ENCODE measurements at places on chromosomes 4 and X. TPM values are rescaled to one million over a fixed set of nuclear protein-coding genes. Genes with fewer than 3 reads are reported as not detected.

- DNase-seq = peak; percentile 59
These were observed 51.9 kb upstream of the XIAP start for GRCh38 chrX:123807835-123808416.

Gene PARM1
- 1.4 TPM for polyA plus RNA-seq

DNA sequence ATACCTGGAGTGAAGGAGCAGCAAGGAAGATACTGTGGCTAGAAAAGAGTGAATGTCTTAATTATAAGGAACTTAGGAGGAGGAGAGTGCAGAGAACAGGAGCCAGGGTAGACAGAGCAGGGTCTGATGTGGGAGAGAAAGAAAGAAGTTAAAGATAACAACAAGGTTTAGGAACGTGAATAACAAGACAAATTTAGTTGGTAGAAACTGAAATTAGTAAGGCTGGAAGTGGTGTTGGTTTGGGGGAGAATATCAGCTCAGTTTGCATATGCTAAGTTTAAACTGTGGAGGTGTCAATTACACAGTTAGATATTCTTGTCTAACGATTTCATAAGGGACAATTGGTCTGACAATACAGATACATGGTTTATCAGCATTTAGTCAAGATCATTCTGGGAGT, 1123.7 kb upstream of the PABPC4L start:
- no peak for DNase-seq

- DNase-seq = no peak
These were observed 49.6 kb downstream of the KIT start for GRCh38 chr4:54707406-54707805.

GRCh38 chrX:116172976-116173375, 2.4 kb downstream of the AGTR2 start:
- no peak for DNase-seq

Gene FAM9B
- polyA plus RNA-seq = not detected

- no peak for DNase-seq
These were observed 203.5 kb upstream of the TET2 start for GRCh38 chr4:104942990-104943743.

GRCh38 chr4:70236125-70236524, 6.3 kb upstream of the CSN3 start:
- DNase-seq = peak; percentile 8

DNA sequence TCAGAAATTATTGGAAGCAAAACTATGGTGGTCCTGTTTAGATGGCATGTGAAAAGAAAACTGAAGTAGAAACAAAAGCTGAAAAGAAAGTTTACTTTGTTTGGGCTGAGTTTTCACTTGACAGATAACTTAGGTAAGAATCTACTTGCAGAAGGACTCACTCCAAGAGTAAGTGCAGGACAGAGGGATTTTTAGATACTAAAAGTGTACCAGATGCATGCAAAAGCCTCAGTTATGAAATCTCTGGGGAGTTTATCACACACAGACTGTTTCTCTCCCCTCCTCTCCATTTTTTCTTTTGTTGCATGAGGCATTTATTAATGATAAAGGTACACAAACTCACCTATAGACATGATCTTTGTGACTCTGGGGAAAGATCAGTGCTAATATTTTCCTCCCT, 127.5 kb upstream of the GIMD1 start:
- DNase-seq = no peak

GRCh38 chr4:123826896-123827295, 430.3 kb downstream of the SPRY1 start:
- DNase-seq = no peak

- peak; percentile 70 for DNase-seq
These were observed 44.8 kb downstream of the RPS6KA3 start for GRCh38 chrX:20221902-20222301.

Gene NAP1L3
- polyA plus RNA-seq = not detected

DNA sequence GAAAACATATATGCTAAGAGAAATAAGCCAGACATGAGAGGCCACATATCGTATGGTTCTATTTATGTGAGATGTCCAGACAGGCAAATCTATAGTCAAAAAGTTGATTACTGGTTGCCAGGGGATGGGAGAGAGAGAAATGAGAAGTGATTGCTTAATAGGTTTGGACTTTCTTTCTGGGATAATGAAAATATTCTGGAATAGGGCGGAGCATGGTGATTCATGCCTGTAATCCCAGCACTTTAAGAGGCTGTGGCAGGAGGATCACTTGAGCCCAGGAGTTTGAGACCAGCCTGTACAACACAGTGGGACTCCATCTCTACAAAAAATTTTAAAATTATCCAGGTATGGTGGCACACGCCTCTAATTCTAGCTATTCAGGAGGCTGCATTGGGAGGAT, 22.4 kb downstream of the RBM47 start:
- DNase-seq = no peak

Gene GLRB
- polyA plus RNA-seq = 1.2 TPM

DNA sequence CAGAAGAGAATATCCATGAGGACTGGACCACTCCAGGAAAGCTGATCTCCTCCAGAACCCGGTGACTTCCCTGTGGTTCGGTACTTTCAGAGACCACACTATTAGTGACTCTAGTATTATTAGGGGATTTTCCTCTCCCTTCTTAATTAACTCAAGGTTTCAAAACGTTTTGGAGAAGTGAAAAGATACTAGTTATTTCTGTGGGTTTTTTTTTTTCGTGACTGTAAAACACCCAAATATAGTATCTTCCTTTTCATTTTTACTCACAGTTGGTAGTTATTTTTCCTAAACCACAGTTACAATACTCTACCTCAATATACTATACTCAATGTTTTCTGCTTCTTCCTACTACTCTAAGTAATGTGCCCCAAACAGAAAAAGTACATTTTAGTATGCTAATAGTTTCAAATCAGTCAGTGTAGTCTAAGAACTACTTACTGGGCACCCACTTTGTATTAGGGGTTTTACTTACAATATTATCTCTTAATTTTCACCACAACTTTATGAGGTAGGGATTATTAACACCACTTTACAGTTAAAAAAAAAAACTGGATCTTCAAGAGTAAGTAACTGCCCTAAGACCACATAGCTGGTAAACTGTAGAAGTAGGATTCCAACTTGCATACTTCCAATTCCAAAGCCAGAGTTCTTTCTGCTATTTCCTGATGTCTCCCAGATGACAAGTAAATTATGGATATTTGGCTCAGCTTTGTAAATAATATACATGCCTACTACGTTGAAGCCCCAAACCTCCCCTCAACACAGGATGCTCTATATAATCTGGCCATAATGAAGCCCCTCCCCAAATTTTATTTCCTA, 45.0 kb downstream of the SLC9A7 start:
- DNase-seq = no peak

DNA sequence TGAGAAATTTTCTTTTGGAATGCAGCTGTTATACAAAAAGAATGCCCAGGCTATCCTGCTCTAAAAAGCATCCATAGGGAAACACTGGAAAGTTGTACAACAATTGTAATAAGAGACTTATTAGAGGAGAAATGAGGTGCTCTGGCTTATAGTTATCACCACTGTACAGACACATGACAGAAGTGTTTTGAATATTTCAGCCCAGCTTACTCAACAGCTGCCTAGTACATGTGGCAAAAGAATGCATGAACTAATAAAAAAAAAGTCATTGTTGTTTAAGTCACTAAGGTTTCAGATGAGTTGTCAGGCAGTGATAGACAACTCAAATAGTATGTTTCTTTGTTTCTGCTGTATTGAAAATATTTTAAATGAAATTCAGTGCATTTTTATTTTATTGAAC, 307.7 kb downstream of the GPM6A start:
- DNase-seq = no peak

- no peak for DNase-seq
These were observed 41.2 kb downstream of the TNIP2 start for GRCh38 chr4:2714918-2715317.

- no peak for DNase-seq
These were observed 507.4 kb downstream of the C4orf33 start for GRCh38 chr4:129603241-129603931.

GRCh38 chr4:1572010-1572385, 112.1 kb downstream of the FAM53A start:
- no peak for DNase-seq

Gene EIF4E
- 34.3 TPM for polyA plus RNA-seq

DNA sequence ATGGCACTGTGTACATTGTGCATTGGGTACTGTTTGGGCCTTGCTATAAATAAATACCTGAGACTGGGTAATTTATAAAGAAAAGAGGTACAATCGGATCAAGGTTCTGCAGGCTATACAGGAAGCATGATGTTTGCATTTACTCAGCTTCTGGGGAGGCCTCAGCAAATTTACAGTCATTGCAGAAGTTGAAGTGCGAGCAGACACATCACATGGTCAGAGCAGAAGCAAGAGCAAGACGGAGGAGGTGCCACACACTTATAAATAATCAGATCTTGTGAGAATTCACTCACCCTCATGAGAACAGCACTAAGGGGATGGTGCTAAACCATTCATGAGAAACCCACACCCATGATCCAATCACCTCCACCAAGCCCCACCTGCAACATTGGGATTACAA, 505.0 kb downstream of the ARAP2 start:
- DNase-seq = no peak

GRCh38 chr4:133151691-133152329, 2.7 kb downstream of the PCDH10 start:
- DNase-seq = peak; percentile 20

DNA sequence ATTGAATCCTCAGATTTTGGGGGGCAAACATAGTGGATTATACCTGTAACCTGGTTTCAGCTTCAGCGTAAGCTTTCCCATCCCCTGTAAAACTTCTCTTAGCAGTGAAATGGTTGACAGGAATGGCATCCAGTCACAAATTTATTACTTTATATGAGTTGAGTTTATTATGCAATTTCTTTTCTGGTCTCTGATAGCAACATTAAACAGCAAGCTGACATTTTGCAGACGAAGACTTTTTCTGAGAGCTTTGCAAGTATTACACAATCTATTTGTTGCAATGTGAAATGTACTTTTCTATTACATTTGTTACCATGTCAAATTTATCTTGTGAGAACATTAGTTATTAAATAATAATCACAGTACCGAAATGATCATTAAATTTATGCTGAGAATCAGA, 60.6 kb downstream of the GSPT2 start:
- peak; percentile 5 for DNase-seq

Gene PABPC4L
- not detected for polyA plus RNA-seq

Gene CXCL3
- not detected for polyA plus RNA-seq

DNA sequence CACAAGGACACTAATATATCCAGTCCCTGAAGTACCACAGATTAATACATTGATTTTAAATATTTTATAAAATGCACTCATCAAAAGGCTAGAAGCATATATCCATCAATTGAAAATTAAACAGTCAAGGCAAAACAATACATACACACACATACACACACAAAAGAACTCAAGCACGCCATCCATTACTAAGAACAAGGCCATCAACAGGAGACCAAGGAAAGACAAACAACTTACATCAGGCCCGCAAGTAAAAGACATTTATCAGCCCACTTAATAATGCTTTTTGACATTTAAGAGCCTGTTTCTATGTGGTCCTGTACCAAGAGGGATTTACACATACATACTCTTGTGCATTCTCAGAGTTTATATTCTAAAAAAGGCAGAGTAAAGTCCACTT, 50.0 kb upstream of the ZNF827 start:
- no peak for DNase-seq

Gene SSX2B
- not detected for polyA plus RNA-seq

Gene CFI
- polyA plus RNA-seq = 6.5 TPM

DNA sequence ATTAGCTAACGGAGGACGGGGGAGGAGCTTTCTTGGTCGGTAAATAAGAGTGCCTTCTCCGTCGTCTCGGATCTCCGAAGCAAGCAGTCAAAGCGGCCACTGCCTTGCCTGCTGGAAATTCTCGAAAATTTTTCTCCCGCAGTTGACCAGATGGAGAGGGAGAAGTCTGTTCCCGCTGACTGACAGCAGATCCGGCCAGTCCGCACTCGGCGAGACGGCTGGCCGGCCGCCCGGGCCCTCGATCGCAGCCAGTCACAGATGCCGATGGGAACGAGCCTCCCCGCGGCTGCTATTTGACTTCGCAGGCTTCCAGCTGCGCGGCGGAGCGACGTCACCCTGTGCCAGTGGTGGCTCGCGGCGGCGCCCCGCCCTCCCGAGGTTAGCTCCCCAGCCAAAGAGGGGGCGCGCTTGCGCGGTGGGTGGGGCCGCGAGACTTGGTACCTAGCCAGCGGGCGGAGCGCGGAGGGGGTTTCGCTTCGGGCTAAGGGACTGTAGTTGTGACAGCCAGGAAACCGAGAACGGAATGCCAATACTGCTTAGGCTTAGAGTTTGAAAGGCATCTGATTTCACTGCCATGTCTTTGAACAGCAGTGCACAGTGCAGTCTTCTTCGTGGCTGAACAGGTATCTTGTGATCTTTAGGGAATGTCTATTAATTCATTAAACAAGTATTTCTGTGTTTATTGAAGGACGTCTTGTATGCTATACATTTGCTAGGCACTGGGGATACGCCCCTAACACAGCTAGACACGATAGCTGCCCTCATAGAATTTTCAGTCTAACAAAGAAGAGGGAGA, at the start of gene PPM1K:
Gene PPM1K, minus strand, starts transcription at position 123 of the 796 bp plus-strand sequence. CDS start 5,978 bp downstream, outside the sequence.
- DNase-seq = peak; percentile 98

DNA sequence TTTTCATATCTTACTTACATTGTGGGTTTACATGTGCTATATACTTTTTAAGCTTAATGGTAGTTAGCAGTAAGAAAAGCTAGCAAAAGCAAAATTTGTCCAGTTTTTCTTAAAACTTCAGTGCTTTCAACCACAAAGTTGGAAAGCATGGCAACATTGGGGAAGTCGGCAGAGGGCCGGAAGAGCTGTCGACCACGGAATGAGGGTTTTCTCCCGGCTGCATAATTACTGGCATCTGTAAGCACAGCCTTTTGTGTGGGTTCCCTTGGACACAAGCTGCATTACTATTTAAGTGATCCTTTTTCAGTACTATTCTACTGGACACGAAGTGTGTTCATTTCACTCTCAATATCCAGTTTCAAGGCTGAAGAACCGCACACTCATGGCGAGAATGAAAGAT, 560.4 kb downstream of the ANKRD50 start:
- no peak for DNase-seq

DNA sequence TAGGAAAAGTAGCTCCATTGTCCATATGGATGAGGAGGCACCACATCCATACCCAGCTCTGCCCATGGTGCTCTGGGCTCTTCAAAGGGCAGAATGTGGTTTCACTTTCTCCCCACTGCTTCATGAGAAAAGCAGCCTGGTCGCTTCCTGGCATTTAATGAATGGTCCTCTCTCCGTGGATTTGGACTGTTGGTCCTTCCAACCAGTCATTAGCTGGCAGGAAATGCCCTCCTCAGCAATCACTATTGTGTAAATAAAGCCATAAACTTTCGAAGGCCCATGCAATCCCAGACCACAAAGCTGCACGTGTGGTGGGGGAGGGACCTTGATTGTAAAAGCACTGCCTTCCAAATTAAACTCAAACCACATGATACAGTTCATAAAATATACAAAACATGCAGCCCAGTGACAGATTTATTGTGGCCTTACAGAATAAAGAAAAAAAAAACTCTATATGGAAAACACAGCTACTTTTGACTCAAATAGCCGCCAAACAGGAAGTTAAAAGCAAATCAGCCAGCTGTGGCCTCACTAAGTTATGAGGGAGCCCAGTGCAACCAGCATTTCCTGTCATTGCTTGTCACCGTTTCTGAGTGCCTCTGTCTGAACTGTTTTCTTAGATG, 8.1 kb downstream of the MBNL3 start:
- peak; percentile 75 for DNase-seq

Gene MED28
- polyA plus RNA-seq = 53.1 TPM

- DNase-seq = no peak
These were observed 48.1 kb downstream of the DCLK2 start for GRCh38 chr4:150126201-150126863.

Gene WAS
- 4.9 TPM for polyA plus RNA-seq

GRCh38 chr4:44447563-44448504, 775 bp downstream of the KCTD8 start:
- no peak for DNase-seq

- DNase-seq = peak; percentile 56
These were observed 103.2 kb upstream of the LANCL3 start for GRCh38 chrX:37468124-37468739.
